ENCODE measurements at places on chromosomes 6 and 20.

DNA sequence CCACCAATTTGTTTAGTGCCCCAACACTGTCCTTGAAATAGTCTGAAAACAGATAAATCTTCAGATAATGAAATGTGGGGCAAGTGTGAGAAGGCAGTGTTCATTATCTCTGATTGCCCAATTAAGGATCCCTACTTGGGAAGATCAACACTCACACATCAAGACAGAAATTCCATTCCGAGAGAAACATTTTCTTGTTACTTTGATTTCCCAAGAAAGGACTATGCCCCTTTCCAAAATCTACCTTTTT is 16.2 kb downstream of the HMGN4 start:
- no peak for DNase-seq

- DNase-seq: no peak
These were observed 109.6 kb upstream of the TRAF3IP2 start for GRCh38 chr6:111715321-111715720.

GRCh38 chr6:134230940-134231339 is 87.0 kb downstream of the SGK1 start:
- no peak for DNase-seq

DNA sequence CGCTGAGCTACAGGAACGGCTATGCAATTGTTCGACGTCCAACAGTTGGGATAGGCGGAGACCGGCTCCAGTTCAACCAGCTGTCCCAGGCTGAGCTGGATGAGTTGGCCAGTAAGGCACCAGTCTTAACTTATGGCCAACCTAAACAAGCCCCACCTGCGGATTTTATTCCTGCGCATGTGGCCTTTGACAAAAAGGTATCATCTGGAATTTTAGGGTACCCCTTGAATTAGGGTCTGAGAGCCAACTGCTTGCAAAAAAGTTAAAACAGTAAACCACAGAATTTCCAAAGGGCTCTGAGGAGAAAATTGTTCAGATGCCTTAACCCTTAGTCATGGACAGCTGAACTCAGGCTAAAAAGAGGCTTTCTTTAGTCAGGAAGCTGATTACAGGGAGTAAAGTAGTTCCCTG is 3.8 kb downstream of the EFHC1 start:
- no peak for DNase-seq

GRCh38 chr6:21840428-21840827 is 246.9 kb downstream of the SOX4 start:
- DNase-seq: no peak

DNA sequence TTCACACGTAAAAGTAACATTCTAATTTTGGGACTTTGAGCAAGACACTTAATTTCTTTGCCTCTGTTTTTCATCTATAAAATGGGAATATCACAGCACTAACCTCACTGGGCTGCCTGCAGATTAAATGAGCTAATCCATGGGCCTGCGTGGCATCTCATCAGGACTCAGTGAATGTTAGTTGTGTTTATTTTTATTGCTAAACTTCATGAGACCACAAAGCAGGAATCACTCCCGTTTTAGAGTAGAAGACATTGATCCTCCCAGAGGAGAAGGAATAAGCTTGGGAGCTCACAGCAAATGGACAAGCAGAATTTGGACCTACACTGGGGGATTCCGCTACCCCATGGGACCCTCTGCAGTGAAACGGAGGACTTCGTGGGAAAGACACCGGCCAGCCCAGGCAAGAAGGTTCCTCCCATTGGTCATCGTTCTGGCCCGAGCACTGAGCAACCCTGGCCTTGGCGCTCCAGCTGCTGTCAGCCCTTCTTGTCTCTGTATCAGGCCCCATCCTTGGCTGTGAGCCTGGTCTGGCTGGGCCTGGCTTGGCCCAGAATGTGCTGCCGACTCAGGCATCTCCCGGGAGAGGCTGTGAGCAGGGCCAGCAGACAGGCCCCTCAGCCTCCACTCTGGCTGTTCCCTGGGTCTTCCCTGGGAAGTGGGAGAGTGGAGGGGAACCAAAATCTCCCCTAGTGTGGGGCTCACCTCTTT is 79.8 kb downstream of the NFATC2 start:
- no peak for DNase-seq

DNA sequence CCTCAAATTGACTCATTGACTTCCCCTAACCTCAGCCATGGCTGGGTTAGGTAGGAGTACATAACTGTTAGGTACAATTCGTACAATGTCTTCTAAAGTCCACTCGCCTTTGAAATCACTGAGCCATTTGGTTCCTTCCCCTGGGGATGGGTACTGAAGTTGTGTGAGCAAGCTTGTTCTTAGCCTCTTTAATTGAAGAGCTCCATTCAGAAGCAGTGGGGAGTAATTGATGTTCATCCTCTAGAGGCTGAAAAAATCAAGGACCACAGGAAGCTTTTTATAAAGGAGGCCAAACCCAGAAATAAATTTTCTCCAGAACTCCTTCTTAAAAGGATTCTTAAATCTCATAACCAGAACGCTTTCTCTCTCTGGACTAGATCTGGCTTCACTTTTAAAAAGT is 60.6 kb downstream of the ANKS1A start:
- no peak for DNase-seq

DNA sequence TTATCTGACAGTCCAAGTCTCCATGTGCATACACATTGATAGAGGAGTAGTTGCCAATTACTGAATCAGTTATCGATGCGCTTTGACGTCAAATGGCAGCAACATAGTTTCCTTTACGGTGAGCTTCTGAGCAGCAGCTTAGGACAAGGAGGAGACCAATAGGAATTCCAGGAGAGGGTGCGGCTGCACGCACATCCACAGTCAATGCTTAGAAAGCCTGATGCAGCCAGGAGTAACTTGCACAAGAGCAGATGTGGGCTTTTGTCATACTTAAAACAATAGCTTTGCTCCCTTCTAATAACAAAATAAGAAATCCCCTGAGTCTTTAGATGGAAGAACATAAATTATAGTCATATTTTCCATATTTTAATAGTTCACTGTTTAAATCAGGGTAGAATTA is 442.1 kb downstream of the BCKDHB start:
- DNase-seq: no peak

DNA sequence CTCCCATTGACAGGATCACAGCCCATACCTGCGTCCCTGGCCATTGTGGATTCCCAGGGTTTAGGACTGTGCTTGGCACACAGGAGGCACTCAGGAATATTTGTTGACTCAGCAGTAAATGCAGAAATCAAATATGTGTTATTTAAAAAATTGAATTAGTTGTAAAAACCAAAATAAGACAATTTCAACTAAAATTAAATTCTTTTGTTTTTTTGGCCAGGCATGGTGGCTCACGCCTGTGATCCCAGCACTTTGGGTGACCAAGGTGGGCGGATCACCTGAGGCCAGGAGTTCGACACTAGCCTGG is 85.3 kb downstream of the ZDHHC14 start:
- no peak for DNase-seq

GRCh38 chr6:53761036-53761435 is 33.8 kb upstream of the LRRC1 start:
- no peak for DNase-seq

DNA sequence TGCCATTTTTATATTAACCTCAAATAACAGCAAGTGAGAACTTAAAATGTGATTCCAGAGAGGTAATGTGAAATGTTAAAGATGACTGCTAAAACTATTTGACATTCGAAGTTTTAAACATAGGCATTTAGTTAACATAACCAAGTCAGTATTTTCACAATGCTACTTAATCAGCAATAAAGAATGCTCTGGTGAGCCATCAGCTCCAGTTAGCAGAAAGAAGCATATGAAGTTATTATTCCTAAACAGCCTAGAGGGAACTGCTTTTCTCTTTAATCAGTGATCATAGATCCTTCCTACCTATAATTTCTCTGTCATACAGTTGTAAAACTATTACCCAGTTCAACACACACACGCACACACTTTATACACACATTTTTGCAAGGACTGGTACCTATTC is 60.1 kb downstream of the MMS22L start:
- DNase-seq: no peak

- no peak for DNase-seq
These were observed 32.8 kb downstream of the GFRA4 start for GRCh38 chr20:3630429-3630828.

DNA sequence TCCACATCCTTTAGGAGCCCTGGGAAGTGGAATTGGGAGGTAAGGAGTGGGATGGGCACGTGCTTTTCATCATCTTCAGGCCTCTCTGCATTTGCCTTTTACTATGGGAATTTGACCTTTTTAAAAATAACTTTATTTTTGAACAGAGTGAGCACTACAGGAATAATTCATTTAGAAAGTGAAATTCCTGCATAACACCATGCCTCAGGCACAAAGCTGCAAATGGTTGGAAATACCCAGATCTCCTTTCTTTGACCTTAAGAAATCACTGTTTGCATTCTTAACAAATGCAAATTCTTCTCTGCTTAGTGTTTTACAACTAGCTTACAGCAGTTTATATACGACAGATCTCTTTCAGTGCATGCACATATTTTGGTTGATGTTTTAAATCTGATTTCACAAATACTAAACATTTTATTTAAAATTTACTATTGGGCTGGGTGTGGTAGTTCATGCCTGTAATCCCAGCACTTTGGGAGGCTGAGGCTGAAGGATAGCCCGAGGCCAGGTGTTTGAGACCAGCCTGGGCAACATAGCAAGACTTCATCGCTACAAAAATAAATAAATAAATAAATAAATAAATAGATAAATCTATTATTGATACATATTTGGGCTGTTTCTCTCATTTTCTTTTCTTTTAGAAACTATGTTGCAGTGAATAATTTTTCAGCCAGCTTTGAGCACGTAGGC is 24.5 kb downstream of the CST8 start:
- DNase-seq: no peak

DNA sequence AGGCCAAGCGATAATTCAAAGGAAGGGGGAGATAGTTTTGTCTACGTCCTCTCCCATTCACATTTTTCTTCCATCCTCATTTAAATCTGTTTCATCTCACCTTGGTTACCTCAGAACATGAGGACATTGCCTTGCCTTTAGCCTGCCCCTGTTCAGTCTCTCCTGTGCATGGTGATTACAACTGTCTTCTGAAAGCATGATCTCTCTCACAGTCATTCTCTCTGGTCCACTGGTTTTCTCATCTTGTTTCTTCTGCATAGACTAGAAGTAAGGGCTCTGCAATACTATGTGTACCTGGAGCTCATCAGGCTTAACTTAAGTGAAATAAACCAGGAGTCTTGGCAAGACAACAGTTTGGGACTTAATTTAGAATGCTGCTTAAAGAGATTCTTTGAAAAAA is 31.4 kb downstream of the CLVS2 start:
- DNase-seq: no peak

GRCh38 chr20:24480509-24480908 is 11.1 kb downstream of the SYNDIG1 start:
- DNase-seq: no peak

DNA sequence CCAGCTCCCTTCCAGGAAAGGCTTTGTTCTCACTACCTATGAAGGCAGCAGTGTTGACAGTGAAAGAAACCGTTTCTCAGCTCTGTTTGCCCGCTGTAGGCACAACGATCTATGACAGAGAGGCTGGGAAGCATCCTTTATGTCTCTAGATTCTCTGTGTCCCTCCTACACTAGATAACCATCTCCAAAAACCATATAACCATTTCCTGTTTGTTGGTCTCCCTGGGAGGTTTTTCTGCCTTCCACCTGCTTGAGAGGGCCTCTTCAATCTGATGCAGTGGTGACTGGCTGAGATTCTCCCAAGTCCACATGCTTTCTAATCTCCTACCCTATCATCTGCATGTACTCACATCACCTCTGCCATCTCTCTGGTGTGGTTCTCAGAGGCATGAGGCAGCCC is 32.0 kb upstream of the TMEM217 start:
- DNase-seq: no peak
